ENCODE measurements at places on chromosomes 3 and 15.

GRCh38 chr3:79521221-79521848, 246.5 kb downstream of the ROBO1 start:
- no peak for DNase-seq

GRCh38 chr3:139935866-139936817, 1.2 kb downstream of the CLSTN2 start:
- peak; percentile 36 for DNase-seq

DNA sequence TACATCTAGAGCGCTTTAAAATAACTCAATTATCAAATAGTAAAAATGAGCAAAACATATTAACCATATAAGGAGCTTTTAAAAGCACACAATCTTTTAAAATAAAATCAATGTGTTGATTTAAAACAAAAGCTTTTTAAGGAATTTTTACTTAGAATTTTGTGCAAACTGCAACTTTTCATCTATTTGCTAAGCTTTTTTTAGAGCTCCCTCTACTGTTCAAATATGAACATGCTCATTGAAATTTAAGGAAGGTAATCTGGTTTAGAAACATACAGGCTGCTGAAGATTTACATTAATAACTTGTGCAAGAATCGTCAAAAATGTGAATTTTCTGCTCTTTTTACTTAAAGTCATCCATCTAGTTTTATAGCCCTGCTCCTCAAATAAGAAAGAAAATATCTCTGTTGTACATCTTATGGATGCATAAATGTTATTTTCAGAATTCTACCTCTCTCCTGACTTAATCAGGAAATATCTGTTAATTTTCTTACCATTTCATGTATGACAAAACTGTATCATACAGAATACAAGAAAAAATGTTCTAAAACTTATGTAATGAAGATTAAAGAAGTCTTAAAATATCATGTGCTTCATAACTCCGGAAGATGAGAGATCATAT, 469.4 kb upstream of the ROBO2 start:
- DNase-seq, result no peak

- DNase-seq, result no peak
These were observed 67.1 kb downstream of the FEM1B start for GRCh38 chr15:68344600-68344999.

GRCh38 chr15:71660501-71660900, 149.9 kb upstream of the NR2E3 start:
- no peak for DNase-seq

DNA sequence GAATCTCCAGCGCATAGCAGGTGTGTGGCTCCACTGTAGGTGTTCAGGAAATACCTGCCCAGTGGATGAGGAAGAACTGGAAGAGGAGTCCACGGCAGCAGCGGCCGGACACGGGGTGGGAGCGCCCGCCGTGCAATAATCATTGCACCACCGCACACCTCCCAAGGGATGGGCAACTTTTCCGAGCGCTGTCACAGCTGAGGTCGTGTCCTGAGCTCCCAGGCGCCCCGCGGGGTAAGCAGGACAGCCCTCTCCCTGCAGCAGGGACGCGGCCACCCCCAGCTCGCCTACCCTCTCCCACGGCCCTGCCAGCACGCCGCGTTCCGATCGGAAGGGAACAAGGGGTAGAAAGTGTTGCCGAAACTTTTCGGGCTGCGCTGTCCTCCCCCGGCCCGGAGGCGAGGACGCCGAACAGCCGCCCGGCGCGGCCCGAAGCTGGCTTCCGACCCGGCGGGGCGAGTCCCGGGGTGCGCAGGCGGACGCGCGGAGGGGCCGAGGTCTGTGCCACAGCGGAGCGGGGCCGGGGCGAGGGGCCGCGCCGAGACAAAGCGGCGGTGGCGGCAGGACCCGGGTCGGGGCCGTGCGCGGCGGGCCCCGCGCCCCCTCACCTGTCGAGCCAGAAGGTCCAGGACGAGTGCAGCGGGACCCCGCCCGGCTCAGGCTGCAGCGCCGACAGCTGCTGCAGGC, 475 bp downstream of the EIF4E3 start:
- no peak for DNase-seq

DNA sequence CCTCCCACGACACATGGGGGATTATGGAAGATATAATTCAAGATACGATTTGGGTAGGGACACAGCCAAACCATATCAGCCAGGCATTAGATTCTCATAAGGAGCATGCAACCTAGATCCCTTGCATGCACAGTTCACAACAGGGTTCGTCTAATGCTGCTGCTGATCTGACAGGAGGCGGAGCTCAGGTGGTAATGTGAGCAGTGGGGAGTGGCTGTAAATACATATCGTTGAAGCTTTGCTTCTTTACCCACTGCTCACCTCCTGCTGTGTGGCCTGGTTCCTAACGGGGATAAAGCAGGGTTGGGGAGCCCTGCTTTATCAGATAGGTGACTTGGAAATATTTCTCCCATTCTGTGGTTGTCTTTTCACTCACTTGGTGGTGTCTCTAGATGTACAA, 14.8 kb downstream of the DOCK3 start:
- DNase-seq, result no peak

GRCh38 chr3:24160424-24161095, 215.5 kb downstream of the NR1D2 start:
- no peak for DNase-seq

GRCh38 chr3:127889461-127889863, 25.6 kb upstream of the KBTBD12 start:
- DNase-seq, result no peak

DNA sequence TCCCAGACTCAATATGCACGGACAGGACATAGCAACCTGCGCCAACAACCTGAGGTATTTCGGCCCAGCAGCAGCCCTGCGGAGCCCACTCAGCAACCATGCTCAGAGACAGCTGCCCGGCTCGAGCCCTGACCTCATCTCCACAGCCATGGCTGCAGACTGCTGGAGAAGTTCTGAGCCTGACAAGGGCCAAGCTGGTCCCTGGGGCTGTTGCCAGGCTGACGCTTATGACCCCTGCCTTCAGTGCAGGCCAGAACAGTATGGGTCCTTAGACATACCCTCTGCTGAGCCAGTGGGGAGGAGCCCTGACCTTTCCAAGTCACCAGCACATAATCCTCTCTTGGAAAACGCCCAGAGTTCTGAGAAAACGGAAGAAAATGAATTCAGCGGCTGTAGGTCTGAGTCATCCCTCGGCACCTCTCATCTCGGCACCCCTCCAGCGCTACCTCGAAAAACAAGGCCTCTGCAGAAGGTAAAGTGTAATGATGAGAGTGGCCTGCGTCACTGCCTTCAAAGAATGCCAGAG, 25.5 kb downstream of the TMEM41A start:
- DNase-seq, result no peak

GRCh38 chr3:103613397-103614156, 1178.8 kb downstream of the ZPLD1 start:
- no peak for DNase-seq

DNA sequence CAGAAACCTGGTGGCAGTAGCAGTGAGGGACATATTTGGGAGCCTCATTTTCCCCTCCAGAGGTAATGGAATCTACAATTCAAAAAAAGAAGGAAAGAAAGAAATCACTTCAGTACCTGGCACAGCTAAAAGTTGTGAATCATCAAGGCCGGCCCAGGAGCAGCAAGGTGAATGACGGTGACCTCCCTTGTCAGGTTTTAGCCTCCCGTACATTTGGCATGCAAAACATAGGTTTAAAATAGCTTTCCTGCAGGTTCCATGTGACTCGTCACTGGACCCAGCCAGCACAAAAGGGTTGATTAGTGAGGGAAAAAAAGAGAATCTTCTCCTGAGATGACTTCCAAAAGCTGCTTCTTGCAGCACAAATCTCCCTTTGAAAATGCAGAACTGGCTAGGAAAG, 394.2 kb downstream of the LSAMP start:
- DNase-seq, result no peak

- no peak for DNase-seq
These were observed 28.8 kb downstream of the TMED3 start for GRCh38 chr15:79339588-79340314.

DNA sequence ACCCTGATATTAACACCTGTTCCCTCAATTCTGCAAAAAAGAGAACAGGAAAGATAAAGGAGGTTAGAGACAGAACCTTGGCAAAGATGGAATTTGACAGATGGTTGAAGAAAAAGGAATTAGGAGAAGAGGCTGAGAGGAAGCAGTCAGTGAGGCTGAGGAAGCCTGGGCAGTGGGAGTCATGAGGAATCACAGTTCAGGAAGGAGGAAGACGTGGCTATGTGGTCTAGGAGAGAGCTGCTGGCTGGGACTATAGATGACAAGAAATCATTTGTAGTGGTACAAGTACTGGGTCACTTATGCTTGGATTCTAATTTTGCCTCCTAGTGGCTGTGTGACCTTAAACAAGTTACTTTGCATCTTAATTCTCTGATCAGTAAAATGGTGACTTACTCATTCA, 49.0 kb downstream of the LARS2 start:
- DNase-seq, result no peak

GRCh38 chr15:61889706-61890105, 170.5 kb downstream of the VPS13C start:
- DNase-seq, result no peak

All from amygdala (tissue), 56 donors.